ENCODE measurements at places on chromosomes 13 and 19.

DNA sequence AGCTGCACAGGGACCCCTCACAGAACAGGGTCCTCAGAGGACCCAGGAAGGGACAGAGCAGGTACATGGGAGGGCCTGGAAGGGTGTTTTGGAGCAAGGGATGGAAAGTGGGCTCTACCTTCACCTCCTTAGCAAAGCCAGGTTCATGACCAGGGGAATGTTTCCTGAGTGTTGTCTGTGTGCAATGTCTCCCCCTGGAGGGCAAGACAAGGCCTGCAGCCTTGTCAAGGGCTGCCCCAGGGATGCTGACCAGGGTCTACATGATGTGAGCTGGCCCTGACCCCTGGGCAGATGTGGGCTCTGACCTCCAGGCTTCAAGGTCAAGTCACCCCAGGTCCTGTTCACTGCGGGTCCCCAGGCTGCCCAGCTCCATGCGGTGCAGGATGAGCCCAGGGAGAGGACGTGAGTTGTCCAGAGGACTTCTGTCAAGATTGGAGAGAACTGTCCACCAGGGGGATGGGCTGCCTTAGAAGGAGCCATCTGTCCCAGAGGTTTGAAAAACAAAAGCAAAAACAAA, 1.0 kb upstream of the CEACAM1 start:
- peak; percentile 22 for DNase-seq

DNA sequence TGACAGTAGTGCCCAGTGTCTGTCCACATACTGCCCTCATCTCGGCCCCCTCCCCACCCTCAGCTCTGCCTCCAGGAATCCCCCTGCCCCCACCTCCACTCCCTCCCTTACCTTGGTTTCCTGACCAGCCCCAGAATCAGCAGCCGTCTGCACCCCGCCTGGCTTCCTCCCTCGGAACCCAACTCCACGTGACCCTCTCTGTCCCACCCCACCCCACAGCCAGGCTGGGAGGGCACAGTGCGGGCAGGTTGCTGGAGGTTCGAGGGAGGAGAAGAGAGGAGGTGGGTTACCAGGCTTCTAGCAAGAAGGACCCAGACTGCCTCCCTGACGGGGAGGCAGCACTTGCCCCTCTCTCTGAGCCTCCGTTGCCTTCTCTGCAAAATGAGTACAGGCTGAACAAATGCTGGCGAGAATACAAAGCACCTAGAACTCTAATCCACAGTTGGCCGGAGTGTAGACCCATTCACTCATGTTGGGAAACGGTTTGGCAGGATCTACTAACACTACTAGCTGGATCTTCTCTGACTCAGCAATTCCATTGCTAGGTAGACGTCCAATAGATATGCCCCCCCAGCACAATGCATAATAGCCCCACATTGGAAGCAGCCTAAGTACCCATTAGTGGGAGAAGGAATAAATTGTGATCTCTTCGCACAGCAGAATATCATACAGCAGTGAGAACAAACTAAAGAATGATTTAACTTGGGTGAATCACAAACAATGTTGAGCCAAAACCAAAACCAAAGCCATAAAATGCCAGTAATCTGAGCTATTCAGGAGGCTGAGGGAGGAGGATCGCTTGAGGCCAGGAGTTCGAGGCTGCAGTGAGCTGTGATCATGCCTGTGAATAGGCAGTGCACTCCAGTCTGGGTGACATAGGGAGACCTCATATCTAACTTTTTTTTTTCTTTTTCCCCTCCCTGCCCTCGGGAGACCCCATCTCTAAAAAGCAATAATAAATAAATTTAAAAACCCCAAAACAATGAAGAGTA, at the start of gene RASAL3:
TSS of gene RASAL3 (minus strand) at position 151 of the 992 bp plus-strand sequence. CDS start 186 bp downstream, outside the sequence.
- peak; percentile 40 for DNase-seq

DNA sequence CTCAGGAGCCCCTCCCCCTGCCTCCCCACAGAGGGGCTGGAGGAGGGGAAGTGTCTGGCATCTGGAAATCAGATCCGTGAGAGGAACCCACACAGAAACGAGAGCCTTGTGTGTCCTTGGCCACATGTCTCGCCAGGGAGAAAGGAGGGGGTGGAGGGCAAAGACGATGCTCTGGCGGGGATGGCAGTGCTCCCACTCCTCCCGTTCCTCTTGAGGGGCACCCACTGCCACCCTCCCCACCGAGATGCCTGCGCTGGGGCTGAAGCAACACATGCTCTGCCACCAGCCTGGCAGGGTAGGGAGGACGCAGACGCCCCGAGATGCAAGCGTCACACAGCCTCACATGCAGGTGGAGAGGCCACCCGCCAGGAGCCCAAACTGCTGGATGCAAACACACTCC, 2.8 kb downstream of the ADGRL1 start:
- DNase-seq = no peak

GRCh38 chr13:59780058-59780457, 383.7 kb downstream of the DIAPH3 start:
- DNase-seq = no peak

DNA sequence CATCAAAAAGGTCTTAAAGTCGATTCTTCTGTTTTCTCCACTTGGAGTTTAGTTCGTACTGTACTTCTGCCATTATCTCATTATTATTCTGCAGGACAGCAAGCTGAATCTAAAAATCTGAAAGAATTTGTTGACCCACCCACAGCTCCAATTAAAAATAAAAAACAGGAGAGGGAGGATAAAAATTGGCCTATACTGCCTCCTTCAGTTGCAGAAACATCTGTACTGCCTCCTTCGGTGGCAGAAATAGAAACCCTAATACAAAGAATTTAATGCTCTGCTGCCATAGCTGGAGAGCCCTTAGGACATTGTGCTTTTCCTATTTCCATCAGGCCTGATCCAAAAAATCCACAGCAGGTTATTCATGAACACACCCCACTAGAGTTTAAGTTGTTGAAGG, 9.8 kb downstream of the ZNF350 start:
- no peak for DNase-seq

DNA sequence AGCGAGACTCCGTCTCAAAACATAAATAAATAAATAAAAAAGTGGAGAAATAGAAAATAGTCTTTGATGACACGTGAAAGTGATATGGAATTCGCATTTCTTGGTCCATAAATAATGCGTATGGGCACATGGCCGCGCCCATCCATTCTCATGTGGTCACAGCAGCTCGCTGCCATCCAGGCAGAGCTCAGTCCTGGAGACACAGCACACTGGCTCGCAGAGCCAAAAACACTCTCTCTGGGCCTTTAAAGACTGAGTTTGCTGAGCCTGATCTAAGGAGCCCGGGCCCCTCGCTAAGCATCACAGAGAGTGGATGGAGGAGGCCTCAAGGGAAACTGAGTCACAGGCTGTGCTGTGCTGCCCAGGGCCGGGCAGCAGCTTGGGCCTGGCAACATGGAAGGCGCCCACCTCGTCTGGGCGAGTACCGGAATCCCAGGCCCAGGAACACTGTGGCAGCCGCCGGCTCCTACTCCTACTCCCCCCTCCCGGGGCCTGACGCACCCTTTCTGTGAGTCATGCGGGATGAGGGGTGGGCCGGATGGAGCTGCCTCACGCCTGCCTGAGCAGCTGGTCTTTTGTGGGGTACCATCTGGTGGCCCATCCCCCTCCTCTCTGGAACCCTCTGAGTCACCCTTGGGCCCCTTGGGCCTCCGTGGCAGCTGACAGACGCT, 28.9 kb upstream of the CACTIN start:
- DNase-seq = no peak

- DNase-seq = no peak
These were observed 9.1 kb downstream of the UBE2L5 start for GRCh38 chr13:30431269-30431940.

GRCh38 chr19:2811735-2812413, 7.8 kb upstream of the ZNF554 start:
- no peak for DNase-seq

- DNase-seq = no peak
These were observed 357.8 kb downstream of the DCT start for GRCh38 chr13:94121686-94122085.

GRCh38 chr13:110680852-110681251, 25.1 kb downstream of the CARS2 start:
- peak; percentile 11 for DNase-seq

GRCh38 chr19:58558623-58559274, 338 bp upstream of the UBE2M start:
- no peak for DNase-seq

GRCh38 chr13:59588717-59589067, 575.0 kb downstream of the DIAPH3 start:
- DNase-seq = no peak

GRCh38 chr19:49999371-50000010, 25.7 kb downstream of the VRK3 start:
- no peak for DNase-seq

- DNase-seq = no peak
These were observed 222.3 kb downstream of the KATNAL1 start for GRCh38 chr13:30085087-30085486.

GRCh38 chr13:39601636-39602035, 1.4 kb downstream of the LHFPL6 start:
- DNase-seq = no peak

- no peak for DNase-seq
These were observed 310.0 kb downstream of the SHISA2 start for GRCh38 chr13:25741796-25742195.

GRCh38 chr19:43759515-43759914, 4.8 kb upstream of the SMG9 start:
- DNase-seq = no peak

DNA sequence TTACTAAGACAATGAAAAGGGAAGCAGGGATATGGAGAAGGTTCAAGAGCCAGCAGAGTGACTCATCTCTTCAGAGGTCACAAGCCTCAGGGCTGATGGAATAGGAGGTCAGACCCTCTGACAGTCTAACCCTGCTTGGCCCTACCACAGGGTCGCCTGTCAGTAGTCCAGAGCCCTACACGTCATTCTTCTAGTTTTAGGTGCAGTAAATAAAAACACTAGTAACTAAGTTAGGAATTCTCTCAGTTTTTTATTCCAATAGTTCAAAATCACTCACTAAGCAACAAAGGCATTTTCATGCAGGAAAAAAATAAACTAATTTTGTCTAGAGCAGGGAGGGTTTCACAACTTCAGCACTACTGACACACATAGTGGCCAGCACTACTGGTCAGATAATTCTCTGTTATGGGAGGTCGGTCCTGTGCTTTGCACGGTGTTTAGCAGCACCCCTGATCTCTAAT, 27.2 kb downstream of the FOXO1 start:
- peak; percentile 84 for DNase-seq

- no peak for DNase-seq
These were observed 7.0 kb upstream of the F10 start for GRCh38 chr13:113115363-113116205.

DNA sequence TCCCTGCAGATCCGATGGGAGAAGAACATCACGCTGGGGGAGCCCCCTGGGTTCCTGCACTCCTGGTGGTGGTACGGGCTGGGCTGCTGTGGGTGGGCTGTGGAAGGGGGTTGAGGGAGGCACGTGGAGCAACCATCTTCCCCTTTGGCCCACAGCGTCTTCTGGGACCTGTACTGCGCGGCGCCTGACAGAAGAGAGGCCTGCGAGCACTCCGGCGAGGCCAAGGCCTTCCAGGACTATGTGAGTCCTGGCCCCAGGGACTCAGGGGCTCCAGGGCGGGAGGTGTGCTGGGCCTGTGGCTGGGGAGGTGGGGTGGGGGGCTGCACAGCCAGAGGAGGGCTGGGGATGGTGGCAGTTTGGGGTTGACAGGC, 8.5 kb downstream of the SSBP4 start:
- no peak for DNase-seq

GRCh38 chr13:67519356-67519755, 289.2 kb upstream of the PCDH9 start:
- no peak for DNase-seq

DNA sequence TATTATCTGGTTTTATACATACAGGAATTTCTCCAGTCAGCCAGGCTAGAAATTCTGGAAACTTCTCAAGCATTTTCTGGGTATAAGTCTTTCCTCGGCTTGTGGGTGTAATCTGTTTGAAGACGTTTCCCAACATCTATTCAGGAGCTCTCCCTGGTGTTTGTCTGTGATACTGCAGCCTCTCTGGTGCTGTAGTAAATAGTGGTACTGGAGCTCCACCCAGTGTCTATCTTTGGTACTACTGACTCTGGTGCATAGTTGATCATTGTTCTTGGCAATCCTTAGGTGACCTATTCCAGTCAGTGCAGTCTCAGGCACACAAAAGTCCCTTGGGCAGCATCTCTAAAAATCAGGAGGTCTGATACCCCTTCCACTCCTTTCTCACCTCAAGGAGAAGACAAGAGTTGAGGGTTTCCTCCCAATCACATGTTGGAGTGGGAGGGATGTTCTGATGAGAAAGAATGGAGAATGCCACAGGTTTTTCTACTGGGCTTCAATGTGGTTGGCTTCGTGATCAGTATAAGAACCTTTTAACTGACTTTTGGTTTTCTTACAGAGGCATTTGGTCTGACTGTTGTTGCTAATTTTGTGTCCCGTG, 115.5 kb downstream of the CYSLTR2 start:
- DNase-seq = peak; percentile 94

GRCh38 chr19:15248106-15248505, 15.9 kb upstream of the EPHX3 start:
- DNase-seq = no peak

- no peak for DNase-seq
These were observed 17.6 kb downstream of the PPP1R12C start for GRCh38 chr19:55099557-55100506.

GRCh38 chr13:96403651-96404050, 313.7 kb downstream of the HS6ST3 start:
- DNase-seq = no peak

- DNase-seq = peak; percentile 9
These were observed 50.6 kb downstream of the CELF5 start for GRCh38 chr19:3274942-3275582.

GRCh38 chr13:43244481-43244880, 221.1 kb downstream of the DNAJC15 start:
- DNase-seq = no peak

- no peak for DNase-seq
These were observed 42.9 kb downstream of the CAB39L start for GRCh38 chr13:49400755-49401659.

- no peak for DNase-seq
These were observed 757 bp upstream of the LMNB2 start for GRCh38 chr19:2457394-2458037.

DNA sequence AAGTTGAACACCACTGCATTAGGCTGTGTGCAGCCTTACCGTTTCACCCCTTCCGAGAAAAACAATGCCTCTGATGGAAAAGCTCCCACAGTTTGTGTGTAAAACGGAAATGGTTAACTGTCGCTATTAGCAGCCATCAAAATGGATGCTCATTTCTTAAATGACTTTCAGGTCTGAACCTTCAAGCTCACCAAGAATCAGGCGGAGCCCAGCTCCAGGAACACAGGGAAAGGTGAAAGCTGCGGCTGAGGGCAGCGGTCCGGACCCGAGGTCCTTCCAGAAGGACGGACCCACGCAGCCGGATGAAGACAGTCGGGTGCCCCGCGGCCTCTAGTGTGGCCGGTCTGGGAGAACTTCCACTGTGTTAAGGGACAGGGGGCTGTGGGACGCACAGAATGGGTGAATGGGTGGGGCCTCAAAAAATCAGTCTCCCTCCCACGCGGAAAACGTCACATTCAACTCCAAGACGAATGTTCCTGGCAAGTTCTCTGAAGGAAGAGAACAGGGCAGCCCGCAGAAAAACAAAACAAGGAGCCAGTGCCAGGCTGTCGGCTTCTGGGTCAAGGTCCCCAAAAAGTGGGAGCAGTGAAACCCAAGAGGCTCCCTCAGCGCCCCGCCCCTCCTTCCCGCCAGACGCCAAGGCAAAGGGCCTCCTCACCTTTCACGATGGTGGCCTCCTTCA, 4.9 kb downstream of the IRS2 start:
- no peak for DNase-seq

- no peak for DNase-seq
These were observed 22.8 kb downstream of the RASA3 start for GRCh38 chr13:114109641-114110041.

Data from AML-193 (cell line).